ENCODE measurements at places on chromosomes 5 and 9.

DNA sequence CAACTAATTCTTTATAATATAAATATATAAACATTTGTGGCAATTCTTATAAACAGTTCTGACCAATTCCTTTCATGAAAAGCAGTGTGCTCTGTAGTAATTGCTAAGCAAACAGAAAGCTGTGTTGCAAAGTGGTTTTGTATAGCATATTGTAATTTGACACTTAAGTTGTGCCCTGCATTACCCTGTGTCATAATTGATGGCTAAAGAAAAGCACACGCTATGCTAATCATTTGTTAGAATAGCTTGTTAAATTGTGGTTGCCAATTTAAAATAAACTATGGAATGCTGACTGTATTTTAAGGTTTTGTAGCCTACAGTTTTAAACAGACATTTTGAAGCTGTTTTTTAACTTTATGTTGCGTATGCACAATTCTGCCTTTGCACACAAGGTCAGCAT is 140.0 kb downstream of the PBX3 start:
- no peak for DNase-seq

DNA sequence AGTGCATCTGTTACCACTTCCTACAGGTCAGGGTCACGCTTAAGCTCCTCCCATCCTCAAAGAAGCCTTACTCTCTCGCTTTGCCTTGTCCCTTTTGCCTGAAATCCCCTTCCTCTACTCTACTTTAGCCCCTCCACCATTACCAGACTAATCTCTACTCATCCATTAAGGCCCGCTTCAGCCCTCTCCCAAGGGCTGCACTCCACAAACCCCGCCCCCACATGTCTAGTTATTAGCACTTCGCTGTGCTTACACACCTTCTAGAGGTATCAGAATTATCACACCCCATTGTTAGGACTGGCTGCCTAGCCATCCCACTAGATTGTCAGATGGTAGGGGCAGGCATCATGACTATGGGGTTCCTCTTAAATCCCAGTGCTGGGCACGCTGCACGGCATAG is 565.7 kb upstream of the WWC1 start:
- no peak for DNase-seq

GRCh38 chr5:15425766-15426165 is 74.2 kb upstream of the FBXL7 start:
- no peak for DNase-seq

DNA sequence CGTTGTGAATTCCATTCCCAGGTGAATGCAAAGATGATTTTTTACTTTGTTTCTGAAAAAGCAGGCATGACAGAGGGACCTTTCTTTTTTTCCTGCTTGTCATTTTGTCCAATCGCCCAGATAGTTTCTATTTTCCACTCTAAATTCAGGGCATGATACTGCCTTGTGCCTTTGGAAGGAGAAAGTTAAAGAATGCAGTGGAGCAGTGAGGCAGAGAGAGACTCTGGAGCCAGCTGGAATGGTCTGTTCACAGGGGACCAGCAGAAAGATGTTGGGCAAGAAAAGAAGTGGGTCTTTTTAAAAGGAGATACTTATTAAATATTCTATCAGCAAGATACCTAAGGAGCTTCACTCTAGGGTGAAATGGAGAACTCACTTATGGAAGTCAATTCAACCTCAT is 532.3 kb downstream of the BRINP1 start:
- no peak for DNase-seq

GRCh38 chr5:145775893-145776444 is 59.2 kb downstream of the PRELID2 start:
- no peak for DNase-seq

DNA sequence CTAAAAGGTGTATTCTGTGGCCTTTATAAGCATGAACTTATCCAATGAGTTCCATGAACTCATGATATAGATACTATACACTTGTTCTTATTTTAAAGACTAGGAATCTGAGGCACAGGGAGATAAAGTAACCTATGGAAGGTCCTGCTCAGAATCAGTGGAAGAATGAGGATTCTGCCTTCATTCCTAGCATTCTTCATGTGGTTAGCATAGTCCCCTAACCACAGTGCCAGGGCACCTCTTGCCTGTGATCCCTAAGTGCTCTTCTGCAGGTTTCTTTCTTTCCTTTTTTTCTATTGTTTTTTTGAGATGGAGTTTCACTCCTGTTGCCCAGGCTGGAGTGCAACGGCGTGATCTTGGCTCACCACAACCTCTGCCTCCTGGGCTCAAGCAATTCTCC is 174.1 kb downstream of the C9orf152 start:
- no peak for DNase-seq

- no peak for DNase-seq
Observed at GRCh38 chr5:147400126-147400809, 109.6 kb downstream of the DPYSL3 start.

GRCh38 chr5:53253421-53253871 is 143.9 kb upstream of the MOCS2 start:
- DNase-seq, result no peak

DNA sequence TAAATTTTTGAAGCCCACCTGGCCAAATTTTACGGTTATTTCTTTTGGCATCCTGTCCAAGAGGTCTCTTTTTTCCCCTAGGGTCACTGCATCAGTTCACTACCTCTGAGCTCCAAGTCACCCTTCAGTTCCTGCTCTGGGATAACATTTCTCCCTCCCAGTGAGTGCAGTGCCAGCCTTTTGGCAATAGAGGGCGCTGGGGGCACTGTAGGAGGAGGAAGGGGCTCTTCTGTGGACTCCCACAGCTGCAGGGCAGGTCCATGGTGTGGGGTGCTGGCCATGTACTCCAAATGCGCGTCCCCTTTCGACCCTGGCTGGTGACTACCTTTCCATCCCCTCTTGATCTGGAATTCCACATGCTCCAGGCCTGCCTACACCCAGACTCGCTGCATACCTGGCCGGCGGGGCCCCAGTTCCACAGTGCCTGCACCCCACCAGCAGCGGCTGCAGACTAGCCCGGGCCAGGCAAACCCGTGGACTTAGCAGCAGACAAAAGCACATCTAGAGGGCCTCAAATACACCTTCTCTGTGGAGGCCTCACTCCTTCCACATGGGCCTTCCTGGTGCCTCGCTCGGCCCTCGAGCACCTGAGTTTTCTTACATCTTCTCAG is 20.3 kb upstream of the NINJ1 start:
- no peak for DNase-seq

- no peak for DNase-seq
Observed at GRCh38 chr5:60843386-60843935, 608 bp downstream of the ELOVL7 start.

DNA sequence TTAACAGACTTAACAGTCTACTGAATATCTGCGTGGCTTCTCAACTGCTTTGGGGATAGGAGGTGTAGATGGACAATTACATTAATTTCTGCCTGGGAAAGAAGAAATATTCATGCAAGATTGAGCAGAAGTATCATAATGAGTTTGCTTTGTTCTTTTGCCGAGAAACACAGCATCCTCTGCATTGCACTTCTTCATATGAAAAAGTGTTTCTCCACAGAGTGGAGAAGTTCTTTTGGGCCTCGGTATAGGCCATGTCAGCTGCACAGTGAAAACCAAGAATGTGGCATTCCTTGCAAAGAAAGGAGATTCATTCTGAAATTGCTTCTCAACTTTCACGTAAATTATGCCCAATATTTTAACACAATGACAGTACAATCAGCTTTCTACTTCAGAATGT is 17.6 kb upstream of the SNX2 start:
- DNase-seq, result no peak

DNA sequence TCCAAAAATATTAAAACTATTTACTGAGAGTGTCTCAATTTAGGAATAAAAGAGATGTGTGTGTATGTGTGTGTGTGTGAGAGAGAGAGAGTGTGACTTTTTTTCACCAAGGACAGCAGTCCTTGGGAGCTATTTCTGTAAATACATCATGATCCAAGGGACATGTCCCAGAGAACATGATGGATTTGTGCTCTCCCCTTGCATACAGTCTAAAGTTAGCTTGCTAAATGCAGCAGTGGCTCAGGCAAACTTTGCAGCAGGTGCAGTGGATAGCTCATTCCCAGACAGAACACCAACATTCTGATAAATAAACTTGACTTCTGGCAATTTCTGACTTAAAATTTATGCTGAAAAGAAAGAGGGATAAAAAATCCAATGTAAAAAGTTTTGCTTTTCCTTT is 55.4 kb upstream of the SGCD start:
- no peak for DNase-seq

DNA sequence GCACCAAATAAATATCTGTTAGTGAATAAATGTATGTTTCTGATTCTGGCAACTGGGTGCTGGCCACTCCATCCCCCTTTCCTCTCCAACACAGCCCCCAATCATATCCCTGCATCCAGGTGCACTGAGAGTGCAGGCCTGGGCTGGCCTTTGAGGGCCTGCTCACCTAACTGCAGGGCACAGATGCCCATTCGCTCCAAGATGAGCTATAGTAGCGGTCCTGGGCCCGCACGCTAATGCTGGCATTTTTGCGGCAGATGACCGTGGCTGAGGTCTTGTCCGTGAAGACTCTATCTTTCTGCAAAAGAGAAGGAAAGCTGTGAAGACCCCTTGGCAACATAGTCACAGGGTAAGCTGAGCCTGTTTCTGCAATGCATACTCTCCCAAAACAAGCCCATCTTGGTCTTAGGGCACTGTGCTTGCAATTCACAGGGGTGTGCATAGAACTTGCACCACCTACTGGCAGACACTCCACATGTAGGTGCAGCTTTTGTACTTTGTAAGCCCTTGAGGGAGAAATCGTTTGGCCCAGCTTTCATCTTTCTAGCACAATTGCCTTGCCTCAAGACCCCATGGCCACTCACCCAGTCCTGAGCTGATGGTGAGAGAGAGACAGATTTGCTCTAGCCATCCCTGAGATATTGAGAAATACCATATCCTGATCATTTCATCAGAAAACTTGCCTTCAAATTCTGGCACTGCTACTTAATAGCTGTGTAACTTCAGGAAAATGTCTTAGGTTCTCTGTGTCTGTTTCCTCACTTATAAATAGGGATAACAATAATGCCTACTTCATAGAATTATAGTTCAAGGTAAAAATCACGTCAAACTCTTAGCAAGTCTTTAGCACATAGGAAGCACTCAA is 13.5 kb downstream of the IL12B start:
- DNase-seq, result no peak

GRCh38 chr5:153676406-153676805 is 185.9 kb downstream of the GRIA1 start:
- DNase-seq, result no peak

- DNase-seq, result no peak
Observed at GRCh38 chr5:81748556-81748955, 2.3 kb downstream of the SSBP2 start.

- no peak for DNase-seq
Observed at GRCh38 chr9:97593960-97594359, 39.2 kb downstream of the TSTD2 start.

DNA sequence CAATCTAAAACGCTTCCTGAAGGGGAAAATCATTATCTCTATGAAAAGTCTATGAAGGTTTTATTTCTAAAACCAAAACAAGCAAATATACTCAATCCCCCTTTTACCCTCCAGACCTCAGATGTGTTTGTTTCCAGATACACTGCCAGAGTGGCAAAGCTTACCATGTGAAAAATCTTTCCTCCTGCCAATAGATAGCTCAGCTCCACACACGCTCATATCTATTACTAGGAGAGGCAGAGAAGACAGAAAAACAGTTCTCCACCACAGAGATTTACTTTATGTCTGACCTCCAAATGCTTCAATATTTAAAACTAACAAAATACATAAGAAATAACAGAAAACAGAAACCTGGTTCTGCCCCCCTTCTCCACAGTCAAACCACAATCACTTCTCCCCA is 7.0 kb downstream of the IRX2 start:
- no peak for DNase-seq

DNA sequence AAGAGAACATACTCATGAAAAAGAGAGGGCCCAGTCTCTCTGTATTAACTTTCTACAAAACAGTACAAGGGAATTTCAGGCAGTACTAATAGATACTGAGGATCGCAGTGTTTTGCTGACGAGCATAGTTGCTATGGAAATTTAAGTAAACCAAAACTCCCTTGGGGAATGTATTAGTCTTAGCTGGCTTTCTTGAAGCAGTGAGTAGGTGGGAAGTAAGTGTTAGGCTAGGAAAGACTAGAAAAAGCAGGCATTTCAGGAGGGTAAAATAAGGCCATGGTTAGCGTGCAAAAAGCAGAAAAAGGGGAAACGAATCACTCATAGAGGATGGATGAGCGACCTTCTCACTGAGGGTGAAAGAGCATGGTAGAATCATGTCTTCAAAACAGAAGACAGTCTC is 84.3 kb upstream of the ACTBL2 start:
- no peak for DNase-seq

- no peak for DNase-seq
Observed at GRCh38 chr9:6631207-6631512, 14.4 kb downstream of the GLDC start.

DNA sequence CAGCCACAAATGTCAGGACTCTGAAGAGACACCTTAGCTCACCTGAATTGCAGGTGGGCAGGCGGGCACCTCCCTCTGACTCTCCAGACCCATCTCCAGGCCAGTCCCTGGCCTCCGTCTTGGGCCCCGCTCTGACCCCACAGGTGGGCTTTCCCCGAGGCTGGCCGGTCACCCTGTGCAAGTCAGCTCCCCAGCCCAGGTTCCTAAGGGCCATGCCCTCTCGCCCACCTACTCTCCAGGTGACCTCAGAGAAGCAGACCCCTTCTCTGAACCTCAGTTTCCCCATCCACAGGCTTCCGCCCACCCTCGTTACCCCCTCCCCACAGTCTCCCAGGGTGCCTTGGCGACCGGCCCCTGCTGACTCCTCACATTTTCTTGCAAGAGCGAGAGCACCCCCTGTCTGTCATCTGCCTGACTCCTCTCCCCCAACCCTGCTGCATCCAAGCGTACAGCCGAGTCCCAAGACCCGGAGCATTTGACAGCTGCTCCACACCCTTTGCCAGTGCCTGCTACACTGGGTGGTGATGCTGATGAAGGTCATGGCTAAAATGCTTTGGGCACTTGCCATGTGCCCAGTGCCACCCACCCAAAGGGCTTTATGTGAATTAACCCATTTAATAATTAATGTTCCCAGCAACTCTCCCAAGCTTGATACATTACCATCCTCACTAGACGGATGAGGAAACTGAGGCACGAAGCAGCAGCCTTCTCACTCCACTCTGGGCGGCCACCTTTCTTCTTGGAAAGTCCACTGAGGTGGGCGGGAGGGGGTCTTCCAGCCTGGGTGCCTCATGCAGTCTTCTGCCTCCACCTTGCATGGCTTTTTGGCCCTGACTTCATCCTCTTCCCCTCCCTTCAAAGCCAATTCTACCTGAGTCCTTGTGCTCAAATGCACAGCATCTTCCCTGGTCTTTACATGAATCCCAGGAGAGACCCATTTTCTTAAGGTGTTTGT is 51.1 kb upstream of the ORM1 start:
- no peak for DNase-seq

GRCh38 chr9:92474587-92474986 is 7.7 kb downstream of the ASPN start:
- no peak for DNase-seq
